ENCODE measurements at places on chromosomes 5 and 9.

- DNase-seq: no peak
Measured at GRCh38 chr9:131275332-131276093, 797 bp downstream of the FAM78A start.

DNA sequence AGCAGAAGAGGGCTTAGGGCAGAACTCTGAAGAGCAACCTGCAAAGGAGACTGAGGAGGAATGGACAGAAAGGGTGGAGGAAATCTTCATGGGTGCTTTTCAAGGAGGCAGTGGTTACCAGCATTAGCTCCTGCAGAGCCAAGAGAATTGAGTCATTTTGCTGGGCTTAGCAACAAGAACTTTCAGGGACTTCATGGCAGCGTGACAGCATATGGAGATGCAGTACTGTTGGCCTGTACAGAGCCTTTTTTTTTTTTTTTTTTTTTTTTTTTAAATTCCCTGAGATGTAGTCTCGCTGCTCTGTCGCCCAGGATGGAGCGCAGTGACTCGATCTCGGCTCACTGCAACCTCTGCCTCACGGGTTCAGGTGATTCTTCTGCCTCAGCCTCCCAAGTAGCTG, 296.0 kb upstream of the DMRT1 start:
- no peak for DNase-seq

GRCh38 chr9:132878695-132879456, at the start of gene SPACA9:
Gene SPACA9, plus strand, starts transcription at chr9:132878898. Its CDS starts 5,050 bp downstream, at chr9:132883948.
- no peak for DNase-seq

GRCh38 chr5:104218200-104218599, 655.6 kb upstream of the NUDT12 start:
- no peak for DNase-seq

DNA sequence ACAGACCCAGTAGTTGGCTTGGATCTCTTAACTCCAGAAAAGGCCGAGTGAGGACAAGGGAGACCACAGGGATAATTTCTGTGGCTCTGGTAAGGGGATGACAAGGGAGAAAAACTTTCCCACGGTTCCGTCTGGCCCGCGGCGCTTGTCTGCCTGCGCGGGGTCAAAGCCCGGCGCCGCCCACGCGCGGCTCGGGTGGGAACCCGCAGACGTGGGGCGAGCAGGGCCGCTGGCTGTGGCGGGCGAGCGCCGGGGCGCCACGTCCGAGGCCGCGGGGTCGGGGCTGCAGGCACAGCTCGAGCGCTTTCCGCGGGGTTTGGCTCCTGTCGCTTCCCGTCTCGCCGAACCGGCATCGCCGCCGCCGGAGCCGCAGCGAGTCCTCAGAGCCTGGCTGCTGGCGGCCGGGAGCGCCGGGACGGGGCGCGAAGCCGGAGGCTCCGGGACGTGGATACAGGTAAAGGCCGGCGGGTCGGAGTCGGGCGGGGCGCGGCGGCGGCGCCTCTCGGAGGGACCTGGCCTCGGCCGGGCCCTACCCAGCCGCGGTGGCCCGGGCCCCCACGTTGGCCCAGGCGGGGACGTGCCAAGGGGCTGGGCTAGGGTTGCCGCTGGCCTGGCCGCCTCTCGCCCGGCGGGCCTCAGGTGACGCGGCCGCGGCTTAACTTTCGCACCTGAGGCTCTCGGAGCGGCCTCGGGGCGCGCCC, at the start of gene RNF180:
TSS of gene RNF180 (plus strand) at position 344 of the 701 bp plus-strand sequence. CDS start 34,965 bp downstream, outside the sequence.
- no peak for DNase-seq
